ENCODE measurements at places on chromosomes 16 and 17.
A peak's percentile ranks its signal among the peaks of the same experiment; 100 is the strongest.

GRCh38 chr17:72976971-72977770 is 115.3 kb downstream of the SLC39A11 start:
- DNase-seq, result no peak

- DNase-seq, result no peak
These were observed 4.9 kb downstream of the CAPNS2 start for GRCh38 chr16:55571191-55571897.

GRCh38 chr16:30805056-30805369 is 18.0 kb upstream of the ZNF629 start:
- no peak for DNase-seq

GRCh38 chr17:62625870-62626200 is 1.6 kb upstream of the MRC2 start:
- DNase-seq, result no peak

- no peak for DNase-seq
These were observed 14.8 kb upstream of the MTMR4 start for GRCh38 chr17:58529275-58529674.

GRCh38 chr16:19939553-19939952 is 54.9 kb upstream of the GPRC5B start:
- no peak for DNase-seq

- no peak for DNase-seq
These were observed 31.1 kb downstream of the PPM1E start for GRCh38 chr17:58786586-58787295.

DNA sequence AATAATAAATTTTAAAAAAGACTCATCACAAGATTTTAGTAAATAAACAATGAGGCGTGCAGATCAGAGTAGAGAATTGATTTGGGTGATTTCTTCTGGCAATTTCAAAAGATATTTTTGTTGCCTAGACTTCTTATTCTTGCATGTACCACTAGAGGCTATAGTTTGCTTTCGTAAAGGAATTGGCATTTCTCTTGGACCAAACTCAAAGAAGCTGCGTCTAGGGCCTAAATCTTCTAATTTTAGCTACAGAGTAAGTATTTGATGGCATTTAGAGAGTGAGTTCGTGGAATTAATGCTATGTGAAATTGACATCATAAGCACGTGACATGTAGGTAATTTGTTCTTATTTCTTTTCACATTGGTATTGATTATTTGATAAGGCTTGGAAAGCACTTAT is 24.4 kb upstream of the ABCC11 start:
- DNase-seq, result no peak

DNA sequence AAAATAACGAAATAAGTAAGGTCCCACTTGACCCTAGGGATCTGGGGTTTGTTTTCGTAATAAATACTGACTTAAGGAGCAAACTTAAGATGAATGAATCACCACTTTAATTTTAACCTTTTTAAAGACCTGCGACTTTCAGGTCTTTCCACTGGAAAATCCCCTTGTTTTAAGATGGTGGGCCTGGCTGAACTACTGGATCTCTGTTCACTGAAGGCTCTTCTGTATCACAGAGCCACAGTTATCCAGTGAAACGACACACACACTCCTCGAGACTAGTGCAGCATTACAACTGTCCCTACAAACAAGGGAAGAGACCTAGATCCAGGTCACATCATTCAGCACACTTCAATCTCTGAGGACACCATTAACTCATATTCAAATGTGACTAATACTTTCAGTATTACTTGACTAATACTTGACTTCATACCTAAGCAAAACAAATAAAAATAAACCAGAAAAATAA is 299.0 kb downstream of the CEP112 start:
- no peak for DNase-seq

DNA sequence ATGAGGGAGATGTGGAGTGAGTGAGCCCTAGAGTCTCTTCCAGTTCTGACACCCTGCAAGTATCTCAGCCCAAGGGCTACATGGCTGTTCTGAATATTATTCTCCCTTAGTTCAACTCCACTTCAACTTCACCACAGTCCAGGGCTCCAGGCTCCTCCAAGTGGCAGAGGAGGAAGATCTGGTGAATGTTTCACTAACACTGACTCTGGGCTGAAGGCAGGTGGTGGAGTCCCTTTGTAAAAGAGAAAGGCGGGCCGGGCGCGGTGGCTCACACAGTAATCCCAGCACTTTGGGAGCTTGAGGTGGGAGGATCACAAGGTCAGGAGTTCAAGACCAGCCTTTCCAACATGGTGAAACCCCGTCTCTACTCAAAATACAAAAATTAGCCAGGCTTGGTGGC is 13.6 kb downstream of the CCDC92B start:
- DNase-seq, result no peak

- no peak for DNase-seq
These were observed 290.5 kb upstream of the FOXF1 start for GRCh38 chr16:86219655-86220445.

- DNase-seq, result no peak
These were observed 61.5 kb downstream of the MYO1D start for GRCh38 chr17:32815460-32815859.

DNA sequence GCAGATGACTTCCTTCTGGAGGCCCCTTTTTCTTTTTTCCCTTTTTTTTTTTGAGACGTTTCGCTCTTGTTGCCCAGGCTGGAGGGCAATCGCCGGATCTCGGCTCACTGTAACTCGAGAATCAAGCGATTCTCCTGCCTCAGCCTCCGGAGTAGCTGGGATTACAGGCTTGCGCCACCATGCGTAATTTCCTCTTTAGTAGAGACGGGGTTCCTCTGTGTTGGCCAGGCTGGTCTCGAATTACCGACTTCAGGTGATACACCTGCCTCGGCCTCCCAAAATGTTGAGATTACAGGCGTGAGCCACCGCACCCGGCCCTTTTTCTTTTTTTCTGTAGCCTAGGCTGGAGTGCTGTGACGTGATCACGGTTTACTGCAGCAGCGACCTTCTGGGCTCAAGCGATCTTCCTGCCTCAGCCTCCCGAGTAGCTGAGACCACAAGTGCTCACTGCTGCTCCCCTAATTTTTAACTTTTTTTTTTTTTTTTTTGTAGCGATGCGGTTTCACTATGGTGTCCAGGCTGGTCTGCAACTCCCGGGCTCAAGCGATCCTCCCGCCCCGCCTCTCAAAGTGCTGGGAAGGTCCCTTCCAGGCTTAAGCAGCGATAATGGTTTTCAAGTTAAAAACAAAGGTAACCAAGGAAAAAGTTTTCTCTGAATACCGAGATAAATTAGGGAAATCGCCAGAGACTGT is 956 bp upstream of the IST1 start:
- DNase-seq, result peak; percentile 29

DNA sequence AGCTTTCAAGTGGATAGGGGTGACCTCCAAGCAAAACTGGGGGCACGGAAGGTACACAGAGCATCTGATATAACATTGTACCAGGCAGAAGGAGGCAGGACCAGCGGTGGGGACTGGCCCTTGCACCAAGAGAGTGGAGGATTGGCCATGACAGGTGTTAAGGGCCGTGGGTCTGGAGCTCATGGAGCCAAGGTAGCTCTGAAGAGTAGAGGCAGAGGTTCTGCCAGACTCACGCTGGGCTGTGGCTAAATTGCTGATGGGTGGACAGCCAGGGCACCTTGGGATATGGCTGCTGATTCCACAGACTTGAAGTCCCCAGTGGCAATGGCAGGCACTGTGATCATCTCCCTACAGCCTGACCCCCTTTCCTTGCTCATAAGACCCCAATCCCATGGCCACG is 65.9 kb upstream of the NKD1 start:
- no peak for DNase-seq

- DNase-seq, result peak; percentile 43
These were observed 1.2 kb downstream of the MAF start for GRCh38 chr16:79599256-79599836.
